Activated CD8-positive, alpha-beta memory T cell treated with anti-CD3 and anti-CD28 coated beads, Interleukin-2, amount 10 ng/mL, durations not matched to agents 7 days and 5 days (primary cell): ENCODE measurements at places on chromosomes 4 and X. TPM values are rescaled to one million over a fixed set of nuclear protein-coding genes. Genes with fewer than 3 reads are reported as not detected.

TCEAL6 gene
- total RNA-seq, result not detected

GRCh38 chr4:77147079-77147782, 9.8 kb upstream of the CCNG2 start:
- H3K27me3 ChIP-seq, result peaks cover 10% of the 10 kb centered on the region
- no peak for DNase-seq
- peak overlapping the region; percentile 14 for H3K27ac ChIP-seq
- H3K4me3 ChIP-seq, result no peak overlapping the region
- no peaks in the 10 kb centered on the region for H3K36me3 ChIP-seq

DNA sequence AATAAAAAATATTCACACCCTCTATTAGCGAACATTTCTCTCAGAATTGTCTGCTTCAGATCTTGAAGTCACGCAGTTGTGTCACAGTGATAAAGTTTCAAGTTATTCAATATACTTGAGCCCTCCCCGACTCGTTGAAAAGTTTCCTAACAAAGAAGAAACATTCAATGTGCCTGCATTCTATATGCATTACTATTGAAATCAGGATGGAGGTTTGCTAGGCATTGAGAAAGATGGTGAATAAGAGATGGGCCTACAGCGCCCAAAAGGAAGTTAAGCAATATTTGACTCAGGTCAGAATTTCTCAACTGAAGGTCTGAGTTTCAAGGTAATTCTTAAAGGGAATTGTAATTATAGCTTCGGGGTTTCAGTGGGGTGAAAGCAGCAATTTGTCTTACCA, 6.1 kb downstream of the TCEANC start:
- no peaks in the 10 kb centered on the region for H3K27me3 ChIP-seq
- H3K27ac ChIP-seq, result peak overlapping the region; percentile 11
- no peak for DNase-seq
- H3K4me3 ChIP-seq, result peak overlapping the region; percentile 32
- H3K4me1 ChIP-seq, result peaks cover 28% of the 10 kb centered on the region
- peaks cover 7% of the 10 kb centered on the region for H3K36me3 ChIP-seq

GRCh38 chrX:124573468-124573867, 227.1 kb downstream of the SH2D1A start:
- no peak overlapping the region for H3K4me3 ChIP-seq
- no peak overlapping the region for H3K27ac ChIP-seq
- H3K27me3 ChIP-seq, result no peaks in the 10 kb centered on the region
- H3K4me1 ChIP-seq, result no peaks in the 10 kb centered on the region
- no peaks in the 10 kb centered on the region for H3K36me3 ChIP-seq

CDX4 gene
- not detected for total RNA-seq

- peak; percentile 43 for DNase-seq
- H3K27ac ChIP-seq, result peak overlapping the region; percentile 98
- peak overlapping the region; percentile 87 for H3K4me3 ChIP-seq
- peaks cover 60% of the 10 kb centered on the region for H3K36me3 ChIP-seq
- no peaks in the 10 kb centered on the region for H3K27me3 ChIP-seq
These were observed 531 bp downstream of the ZNF141 start for GRCh38 chr4:337932-338758.

ANK2 gene
- 1.8 TPM for total RNA-seq

DNA sequence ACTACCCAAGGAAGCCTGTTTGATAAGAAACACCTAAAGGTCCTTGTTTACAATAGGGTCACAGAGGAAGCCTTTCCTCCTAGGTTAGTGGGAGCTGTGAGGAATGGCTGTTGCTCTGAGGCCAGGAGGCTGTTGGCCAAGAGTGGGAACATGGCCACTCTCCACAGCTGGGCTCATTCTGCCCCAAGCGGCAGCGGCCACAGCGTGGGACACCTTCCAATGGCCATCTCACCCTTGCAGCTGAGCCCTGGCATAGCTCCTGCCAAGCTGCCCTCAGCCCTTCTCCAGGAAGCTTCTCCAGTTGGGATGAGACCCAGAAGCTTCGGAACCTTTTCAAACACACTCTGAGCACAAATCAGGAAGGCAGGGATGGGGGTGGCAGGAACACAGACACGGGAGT, 111.8 kb upstream of the MAP3K15 start:
- H3K36me3 ChIP-seq, result peaks cover 15% of the 10 kb centered on the region
- no peak for DNase-seq
- no peaks in the 10 kb centered on the region for H3K27me3 ChIP-seq
- H3K4me3 ChIP-seq, result no peak overlapping the region
- peaks cover 88% of the 10 kb centered on the region for H3K4me1 ChIP-seq
- H3K27ac ChIP-seq, result peak overlapping the region; percentile 77

DNA sequence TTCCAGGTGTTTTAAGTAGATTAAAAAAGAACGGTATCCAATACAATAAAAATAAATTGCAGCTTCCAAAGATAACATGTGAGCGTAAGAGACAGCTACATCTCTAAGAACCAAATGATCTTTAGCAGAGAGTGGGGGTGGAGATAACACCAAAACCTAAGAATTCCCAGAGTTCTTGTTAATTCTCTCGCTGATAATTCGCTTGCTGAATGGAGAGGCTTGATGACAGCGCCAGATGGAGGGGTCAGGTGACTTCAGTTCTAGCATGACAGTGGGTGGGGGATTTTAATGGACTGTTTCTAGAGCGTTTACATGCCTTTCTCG, 2.3 kb downstream of the CLCN4 start:
- no peaks in the 10 kb centered on the region for H3K36me3 ChIP-seq
- DNase-seq, result no peak
- H3K27ac ChIP-seq, result no peak overlapping the region
- no peak overlapping the region for H3K4me3 ChIP-seq
- H3K4me1 ChIP-seq, result peaks cover 4% of the 10 kb centered on the region

GRCh38 chr4:185740471-185740873, 71.5 kb downstream of the SORBS2 start:
- DNase-seq, result no peak
- H3K27ac ChIP-seq, result no peak overlapping the region
- no peak overlapping the region for H3K4me3 ChIP-seq
- no peaks in the 10 kb centered on the region for H3K27me3 ChIP-seq

DNA sequence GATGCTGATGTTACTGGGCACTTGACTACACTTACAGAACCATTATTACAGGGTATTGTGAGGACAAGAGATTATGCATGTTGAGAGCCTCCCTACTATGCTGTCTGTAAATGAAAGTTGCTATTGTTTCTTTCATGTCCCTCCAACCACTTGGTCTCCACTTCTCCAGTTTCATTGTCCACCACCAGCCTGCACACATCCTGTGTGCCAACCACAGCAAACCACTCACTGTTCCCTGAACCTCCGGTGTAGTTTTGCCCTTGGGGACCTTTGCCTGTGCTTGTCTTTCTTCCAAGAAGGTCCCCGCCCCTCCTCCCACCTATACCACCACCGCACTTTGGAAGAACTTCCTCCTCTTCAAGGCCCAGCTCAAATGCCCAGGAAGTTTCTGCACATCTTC, 43.1 kb upstream of the AFF2 start:
- no peak for DNase-seq
- H3K4me3 ChIP-seq, result no peak overlapping the region
- H3K36me3 ChIP-seq, result no peaks in the 10 kb centered on the region
- H3K27me3 ChIP-seq, result no peaks in the 10 kb centered on the region
- no peak overlapping the region for H3K27ac ChIP-seq

ARR3 gene
- not detected for total RNA-seq

- no peak overlapping the region for H3K4me3 ChIP-seq
- no peaks in the 10 kb centered on the region for H3K4me1 ChIP-seq
- H3K36me3 ChIP-seq, result no peaks in the 10 kb centered on the region
- H3K27me3 ChIP-seq, result no peaks in the 10 kb centered on the region
- DNase-seq, result no peak
These were observed 457.9 kb downstream of the BCOR start for GRCh38 chrX:39639871-39640270.

- peaks cover 3% of the 10 kb centered on the region for H3K27me3 ChIP-seq
- H3K36me3 ChIP-seq, result no peaks in the 10 kb centered on the region
- H3K4me3 ChIP-seq, result no peak overlapping the region
- DNase-seq, result no peak
- H3K27ac ChIP-seq, result no peak overlapping the region
- no peaks in the 10 kb centered on the region for H3K4me1 ChIP-seq
These were observed 26.2 kb downstream of the TMEM144 start for GRCh38 chr4:158236304-158237030.

DNA sequence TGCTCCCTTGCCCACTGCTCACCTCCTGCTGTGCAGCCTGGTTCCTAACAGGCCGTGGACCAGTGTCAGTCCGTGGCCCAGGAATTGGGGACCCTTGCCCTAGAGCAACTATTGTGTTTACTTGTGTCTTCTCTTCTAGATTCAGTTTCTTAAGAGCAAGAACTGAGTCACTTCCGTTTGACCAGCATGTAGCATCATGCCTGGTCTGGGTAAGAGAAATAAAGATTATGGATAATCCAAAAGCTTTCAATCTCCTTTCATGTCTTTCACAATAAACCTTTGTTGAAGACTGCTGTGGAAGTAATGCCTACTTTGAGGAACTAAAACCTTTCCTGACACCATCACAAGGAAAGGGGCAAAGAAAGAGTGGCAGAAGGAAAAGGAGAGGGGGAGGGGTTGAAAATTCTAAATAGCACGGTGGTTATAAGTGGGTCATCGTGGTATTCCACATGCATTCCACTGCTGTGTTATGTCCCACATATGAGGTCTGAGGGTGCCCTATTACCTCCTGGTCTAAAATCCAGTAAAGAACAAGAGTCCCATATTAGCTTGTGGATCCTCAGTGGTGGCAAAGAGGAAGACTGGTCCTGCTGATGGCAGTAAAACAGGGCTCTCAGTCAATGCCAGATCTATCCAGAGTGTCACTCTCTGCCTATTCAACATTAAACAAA, 133.4 kb downstream of the RASL11B start:
- no peaks in the 10 kb centered on the region for H3K4me1 ChIP-seq
- no peaks in the 10 kb centered on the region for H3K36me3 ChIP-seq
- DNase-seq, result no peak
- H3K4me3 ChIP-seq, result no peak overlapping the region
- no peak overlapping the region for H3K27ac ChIP-seq
- H3K27me3 ChIP-seq, result no peaks in the 10 kb centered on the region

DNA sequence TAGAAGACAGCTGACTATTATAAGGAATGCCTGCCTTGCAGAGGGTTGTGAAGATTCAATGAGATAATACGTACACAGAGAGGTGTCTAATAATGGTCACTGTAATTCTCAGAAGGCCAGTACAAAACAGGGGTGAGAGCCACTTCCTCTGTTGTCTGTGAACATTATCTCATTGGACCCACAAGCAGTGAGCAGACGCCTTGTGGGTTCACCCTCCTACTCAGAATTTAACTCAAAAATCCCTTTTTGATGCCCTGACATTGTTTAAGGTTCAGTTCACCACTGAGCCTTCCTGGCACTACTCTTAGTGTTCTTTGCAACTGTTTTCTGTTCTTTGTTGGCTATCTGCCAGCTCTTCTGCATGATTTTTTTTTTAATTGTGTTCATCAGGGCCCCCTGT, 467.4 kb downstream of the BCOR start:
- no peaks in the 10 kb centered on the region for H3K27me3 ChIP-seq
- H3K4me3 ChIP-seq, result no peak overlapping the region
- peaks cover 16% of the 10 kb centered on the region for H3K4me1 ChIP-seq

DNA sequence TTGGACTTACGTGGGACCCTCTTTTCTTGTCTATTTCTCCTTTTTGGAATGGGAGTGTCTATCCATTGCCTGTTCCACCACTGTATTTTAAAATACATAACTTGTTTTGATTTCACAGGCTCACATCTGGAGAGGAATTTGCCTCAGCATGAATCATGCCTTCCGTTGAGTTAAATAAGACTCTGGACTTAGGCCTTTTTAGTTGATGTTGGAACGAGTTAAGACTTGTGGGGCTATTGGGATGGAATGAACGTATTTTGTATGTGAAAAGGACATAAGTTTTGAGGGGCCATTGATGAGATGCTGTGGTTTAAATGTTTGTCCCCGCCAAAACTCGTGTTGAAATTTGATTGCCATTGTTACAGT, 66.2 kb downstream of the BEX3 start:
- H3K27ac ChIP-seq, result no peak overlapping the region
- no peak overlapping the region for H3K4me3 ChIP-seq
- no peaks in the 10 kb centered on the region for H3K4me1 ChIP-seq
- no peak for DNase-seq

DNA sequence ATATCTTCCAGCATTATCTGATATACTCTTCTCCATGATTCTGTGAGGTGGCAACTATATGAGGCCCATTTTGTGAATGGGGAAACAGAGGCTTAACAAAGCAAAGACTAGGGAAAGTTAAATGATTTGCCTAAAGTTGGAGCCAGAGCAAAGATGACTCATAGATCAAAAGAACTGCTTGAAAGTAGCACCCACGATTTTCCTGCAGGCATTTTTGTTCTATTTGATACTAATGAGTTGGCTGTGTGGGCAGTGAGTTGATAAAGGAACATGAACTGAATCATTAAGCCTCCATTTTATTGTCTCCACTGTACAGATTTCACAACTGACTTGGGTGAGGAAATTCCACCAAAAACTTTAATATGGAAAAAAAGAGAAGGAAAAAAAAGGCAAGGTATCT, 138.9 kb upstream of the IGFBP7 start:
- H3K27ac ChIP-seq, result no peak overlapping the region
- no peaks in the 10 kb centered on the region for H3K4me1 ChIP-seq
- DNase-seq, result no peak

ZCCHC18 gene
- total RNA-seq, result 3.3 TPM

DNA sequence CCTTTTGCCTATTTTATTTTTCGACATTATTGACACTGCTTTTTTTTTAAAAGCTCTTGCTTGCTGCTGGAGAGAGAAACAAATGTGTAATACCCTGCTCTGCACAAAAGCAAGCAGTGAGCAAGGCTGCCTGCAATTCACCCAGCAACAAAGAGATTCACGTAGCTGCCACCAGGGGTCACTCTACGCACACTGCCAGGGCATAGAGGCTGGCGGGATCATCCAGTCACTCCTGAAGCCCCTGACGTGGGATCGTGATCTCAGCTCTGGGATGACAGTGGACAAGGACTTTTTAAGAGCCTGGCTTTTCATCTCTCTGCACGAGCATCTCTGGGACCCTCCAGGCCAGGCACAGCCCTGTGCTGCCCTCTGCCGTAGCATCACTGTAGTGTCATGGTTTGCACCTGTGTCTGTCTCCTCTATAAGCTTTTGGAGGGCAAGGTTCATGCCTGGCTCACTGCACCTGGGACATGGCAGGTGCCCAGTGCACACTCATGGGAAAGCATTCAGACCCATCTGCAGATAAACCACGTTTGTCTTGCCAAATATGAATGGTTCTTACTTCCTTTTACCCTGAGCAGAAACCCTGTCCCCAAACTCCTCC, 19.8 kb downstream of the C4orf50 start:
- H3K36me3 ChIP-seq, result no peaks in the 10 kb centered on the region
- peaks cover 7% of the 10 kb centered on the region for H3K27me3 ChIP-seq
- H3K4me3 ChIP-seq, result no peak overlapping the region
- peak; percentile 66 for DNase-seq

HTT-AS gene
- not detected for total RNA-seq

GRCh38 chrX:13893826-13894225, 76.9 kb upstream of the GPM6B start:
- no peaks in the 10 kb centered on the region for H3K4me1 ChIP-seq
- no peak overlapping the region for H3K27ac ChIP-seq
- H3K36me3 ChIP-seq, result no peaks in the 10 kb centered on the region
- no peak for DNase-seq
- no peak overlapping the region for H3K4me3 ChIP-seq

GRCh38 chr4:155479835-155480234, 103.1 kb upstream of the MAP9 start:
- no peak overlapping the region for H3K4me3 ChIP-seq
- DNase-seq, result no peak
- no peaks in the 10 kb centered on the region for H3K27me3 ChIP-seq
- H3K27ac ChIP-seq, result no peak overlapping the region
- H3K4me1 ChIP-seq, result no peaks in the 10 kb centered on the region
- no peaks in the 10 kb centered on the region for H3K36me3 ChIP-seq

GAGE12D gene
- not detected for total RNA-seq

GRCh38 chrX:18938710-18939109, 45.2 kb downstream of the PHKA2 start:
- no peak overlapping the region for H3K4me3 ChIP-seq
- no peaks in the 10 kb centered on the region for H3K27me3 ChIP-seq
- no peaks in the 10 kb centered on the region for H3K4me1 ChIP-seq
- H3K36me3 ChIP-seq, result no peaks in the 10 kb centered on the region
